ENCODE measurements at places on chromosomes 4 and X.

- DNase-seq: no peak
These were observed 167.4 kb upstream of the TACR3 start for GRCh38 chr4:103887191-103887590.

DNA sequence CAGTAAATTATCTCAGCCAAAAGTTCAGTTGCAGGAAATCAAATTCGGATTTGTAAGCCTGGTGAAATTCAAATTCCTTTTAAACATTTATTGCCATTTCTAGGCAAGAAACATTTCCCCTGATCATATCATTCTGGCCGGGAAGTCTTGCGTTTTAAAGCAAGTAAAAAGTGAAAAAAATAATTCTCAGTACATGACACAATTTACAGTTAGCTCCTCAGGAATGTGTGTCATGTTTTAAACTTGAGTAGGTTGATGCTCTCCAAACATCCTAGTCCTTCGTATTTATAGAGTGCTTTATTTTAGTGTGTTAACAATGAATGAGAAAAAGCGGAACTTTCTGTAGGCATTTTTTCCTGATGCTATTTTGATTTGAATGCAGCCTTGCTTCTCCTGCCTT lies 158.3 kb upstream of the SCML1 start:
- no peak for DNase-seq

GRCh38 chr4:159160242-159160641 lies 57.4 kb downstream of the RAPGEF2 start:
- DNase-seq: no peak

DNA sequence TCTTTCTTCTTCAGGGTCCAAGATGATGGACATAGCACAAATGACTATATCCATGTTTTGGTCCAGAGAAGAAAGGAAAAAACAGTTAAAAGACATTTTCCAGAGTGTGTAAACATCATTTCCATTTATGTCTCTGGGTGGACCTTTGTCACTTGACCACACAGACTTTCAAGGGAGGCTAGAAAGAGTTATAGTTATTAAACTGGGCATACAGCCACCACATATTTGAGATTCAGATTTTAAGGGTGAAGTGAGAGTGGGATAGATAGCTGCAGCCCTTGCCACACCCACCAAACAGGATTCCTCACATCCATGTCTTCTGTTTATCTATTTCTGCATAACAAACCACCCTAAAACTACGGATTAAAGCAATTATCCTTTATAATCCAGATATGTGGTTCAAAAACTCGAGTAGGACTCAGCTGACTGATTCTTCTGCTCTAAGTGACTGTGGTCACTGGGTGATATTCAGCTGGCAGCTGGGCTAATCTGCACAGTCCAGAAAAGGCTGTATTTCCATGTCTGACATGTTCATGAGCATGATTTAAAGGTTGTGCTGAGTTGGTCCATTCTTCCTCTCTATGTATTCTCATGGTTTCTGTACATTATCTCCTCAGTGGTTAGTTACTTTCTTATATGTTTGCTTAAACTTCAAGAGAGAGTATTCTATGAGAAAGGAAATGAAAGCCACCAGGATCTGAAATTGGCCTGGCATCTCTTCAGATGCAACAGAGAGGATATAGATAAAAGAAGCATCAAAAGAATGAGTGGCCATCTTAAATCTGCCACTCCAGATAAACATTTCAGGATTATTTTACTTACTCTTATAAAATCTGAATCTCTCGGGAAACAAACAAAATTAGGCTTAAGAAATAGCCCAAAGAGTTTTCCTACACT lies 459.8 kb upstream of the CTSO start:
- DNase-seq: no peak

- no peak for DNase-seq
These were observed 69.8 kb downstream of the IGSF1 start for GRCh38 chrX:131219271-131219670.

GRCh38 chr4:71607109-71607508 lies 176.8 kb downstream of the GC start:
- no peak for DNase-seq

DNA sequence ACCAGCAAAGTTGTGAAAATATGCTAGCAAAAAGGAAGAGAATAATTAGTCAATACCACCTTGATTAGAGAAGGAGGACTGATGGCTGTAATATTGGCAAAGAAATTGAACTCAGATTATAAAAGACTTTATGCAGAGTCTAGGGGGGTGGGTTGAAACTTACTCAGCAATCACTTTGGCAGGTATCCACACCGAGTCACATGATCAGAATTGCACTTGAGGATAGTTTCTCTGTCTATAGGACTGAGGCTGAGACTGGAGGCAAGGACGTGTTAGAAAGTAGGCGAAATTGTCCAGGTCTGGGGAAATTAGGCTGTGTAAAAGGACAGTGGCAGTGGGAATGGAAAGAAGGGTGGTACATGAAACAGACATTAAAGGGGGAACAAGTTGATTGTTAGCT lies 284.4 kb downstream of the ARHGAP24 start:
- no peak for DNase-seq

Measured in stimulated activated CD4-positive, alpha-beta T cell treated with anti-CD3 and anti-CD28 coated beads, Interleukin-2, amount 100 ng/mL, for 4 hours (primary cell).